Right hindlimb (tissue), 1 donor: ENCODE measurements at places on chromosomes 12 and 14.

- DNase-seq = no peak
These were observed 90.0 kb downstream of the RNF34 start for GRCh38 chr12:121489874-121490273.

- no peak for DNase-seq
These were observed 2.9 kb upstream of the MMP17 start for GRCh38 chr12:131825146-131825892.

DNA sequence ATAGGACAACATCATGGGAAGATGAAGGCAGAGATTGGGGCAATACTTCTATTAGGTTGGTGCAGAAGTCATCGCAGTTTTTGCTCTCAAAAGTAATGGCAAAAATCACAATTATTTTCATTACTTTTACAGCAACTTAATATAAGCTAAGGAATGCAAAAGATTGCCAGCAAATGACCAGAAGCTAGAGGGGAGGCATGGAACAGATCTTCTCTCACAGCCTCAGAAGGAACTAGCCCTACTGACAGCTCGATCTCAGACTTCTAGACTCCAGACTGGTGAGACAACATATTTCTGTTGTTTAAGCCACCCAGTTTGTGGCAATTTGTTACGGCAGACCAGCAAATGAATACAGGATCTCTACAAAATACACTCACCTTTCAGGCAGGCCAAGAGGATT is 348.5 kb upstream of the TBX3 start:
- no peak for DNase-seq

DNA sequence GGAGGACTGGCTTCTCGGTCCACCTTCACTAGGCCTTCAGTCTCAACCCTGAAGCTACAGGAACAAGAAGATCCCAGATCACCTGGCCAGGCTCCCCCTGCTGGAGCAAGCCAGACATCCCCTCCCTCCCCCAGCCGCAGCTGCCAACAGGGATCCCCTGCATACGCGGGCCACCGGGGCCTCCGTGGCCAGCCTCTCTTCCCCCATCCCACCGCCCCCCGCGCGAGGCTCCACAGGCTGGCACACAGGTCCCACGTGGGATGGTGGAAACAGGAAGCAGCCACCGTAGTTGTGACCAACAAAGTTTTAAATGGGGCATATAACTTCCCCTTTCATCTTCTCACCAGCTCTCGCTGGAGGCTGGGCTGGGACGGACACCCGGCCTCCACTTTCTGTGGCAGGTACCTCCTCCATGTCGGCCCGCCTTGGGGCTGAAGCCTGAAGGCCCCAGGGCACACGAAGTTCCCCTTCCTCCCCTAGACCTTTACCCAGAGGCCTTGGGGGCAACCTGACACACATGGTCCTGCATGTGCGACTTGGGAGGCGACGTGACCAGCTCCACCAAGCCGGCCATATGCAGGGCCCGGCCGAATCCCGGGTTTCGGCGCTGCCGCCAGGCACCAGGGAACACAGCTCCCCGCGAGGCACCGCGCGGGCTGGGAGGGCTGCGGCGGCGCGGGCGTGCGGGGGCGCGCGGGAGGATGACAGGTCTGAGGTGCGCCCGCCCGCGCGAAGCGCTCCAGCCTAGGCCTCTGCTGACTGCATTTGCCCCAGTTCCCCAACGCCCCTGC is 44.4 kb upstream of the PNMA1 start:
- peak; percentile 79 for DNase-seq

DNA sequence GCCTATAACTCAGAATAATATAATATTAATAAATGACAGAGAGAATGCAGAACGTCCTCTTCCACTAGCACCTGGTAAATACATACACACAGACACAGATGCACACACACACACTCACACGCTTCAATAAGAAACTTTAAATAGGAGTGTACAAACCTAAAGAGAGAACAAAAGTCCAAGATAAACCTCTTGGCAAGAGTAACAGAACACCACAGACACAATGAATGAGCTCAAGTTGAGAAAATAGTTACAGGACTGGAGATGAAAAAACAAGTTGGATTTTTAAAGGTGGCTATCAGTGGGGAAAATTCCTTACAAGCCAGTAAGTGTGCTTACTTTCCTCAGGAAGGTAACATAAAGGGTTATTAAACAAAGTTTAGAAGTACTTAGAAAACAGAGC is 35.2 kb downstream of the CRY1 start:
- no peak for DNase-seq

GRCh38 chr12:105841840-105842239 is 296.9 kb downstream of the NUAK1 start:
- no peak for DNase-seq

- no peak for DNase-seq
These were observed 24.9 kb downstream of the SNRNP35 start for GRCh38 chr12:123482876-123483275.

- DNase-seq = peak; percentile 49
These were observed 9.5 kb upstream of the IRF2BPL start for GRCh38 chr14:77037938-77038568.

DNA sequence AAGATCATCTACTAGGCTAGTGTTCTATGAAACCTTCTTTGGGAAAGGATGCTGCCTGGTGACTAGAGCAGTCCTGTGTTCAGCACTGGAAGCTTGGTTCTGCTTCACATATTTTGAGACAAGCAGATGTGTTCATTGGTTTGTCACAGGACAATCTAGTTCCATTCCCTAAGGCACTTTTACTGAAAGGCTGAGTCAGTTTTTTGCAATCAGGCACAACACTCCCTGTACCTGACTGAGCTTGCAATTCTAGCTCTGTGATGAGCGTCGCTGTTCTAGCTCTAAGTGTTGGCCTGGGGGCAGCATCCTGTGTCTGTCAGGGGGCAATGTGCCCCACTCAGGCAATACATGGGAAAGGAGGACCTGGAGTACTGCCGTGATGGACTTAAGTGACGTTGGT is 144.4 kb downstream of the CAND1 start:
- DNase-seq = no peak

DNA sequence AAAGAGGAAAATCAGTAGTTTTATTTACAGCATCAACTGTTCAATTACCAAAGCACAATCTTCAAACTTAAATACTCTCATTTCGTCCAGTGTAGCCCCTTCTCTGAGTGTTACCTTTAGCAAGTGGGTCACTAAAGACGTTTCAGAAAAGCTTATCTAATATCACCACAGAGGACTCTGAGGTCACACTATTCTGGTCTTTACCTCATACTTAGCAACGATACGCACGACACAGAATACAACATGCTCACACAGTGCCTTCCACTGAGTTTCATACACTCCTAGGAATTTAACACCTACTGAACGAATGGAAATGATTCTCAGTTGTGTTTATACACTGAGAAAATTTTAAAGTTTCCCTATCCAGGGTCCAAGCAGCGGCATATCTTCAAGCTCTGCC is 2.0 kb downstream of the SYT10 start:
- DNase-seq = no peak

DNA sequence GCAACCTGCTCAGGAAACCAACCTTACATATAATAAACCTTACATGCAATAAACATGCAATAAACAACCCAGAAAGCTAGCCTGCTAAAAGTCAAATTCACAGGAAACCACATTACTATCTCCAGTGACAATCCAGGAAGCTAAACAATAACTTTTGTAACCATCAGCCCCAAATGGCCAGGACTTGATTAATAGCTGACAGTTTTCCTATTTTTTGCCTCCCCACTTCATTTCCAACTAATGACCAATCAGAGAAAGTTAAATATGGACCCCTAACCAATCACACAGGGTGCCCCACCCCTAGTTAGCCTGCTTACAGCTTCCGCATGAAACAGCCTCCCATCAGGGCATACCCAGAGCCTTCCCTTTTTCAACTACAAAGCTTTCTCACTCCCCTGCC is 152.2 kb upstream of the LMNTD1 start:
- no peak for DNase-seq

GRCh38 chr14:78282437-78282836 is 112.3 kb downstream of the NRXN3 start:
- DNase-seq = no peak

- DNase-seq = no peak
These were observed 1.4 kb downstream of the ETNK1 start for GRCh38 chr12:22626406-22626805.

DNA sequence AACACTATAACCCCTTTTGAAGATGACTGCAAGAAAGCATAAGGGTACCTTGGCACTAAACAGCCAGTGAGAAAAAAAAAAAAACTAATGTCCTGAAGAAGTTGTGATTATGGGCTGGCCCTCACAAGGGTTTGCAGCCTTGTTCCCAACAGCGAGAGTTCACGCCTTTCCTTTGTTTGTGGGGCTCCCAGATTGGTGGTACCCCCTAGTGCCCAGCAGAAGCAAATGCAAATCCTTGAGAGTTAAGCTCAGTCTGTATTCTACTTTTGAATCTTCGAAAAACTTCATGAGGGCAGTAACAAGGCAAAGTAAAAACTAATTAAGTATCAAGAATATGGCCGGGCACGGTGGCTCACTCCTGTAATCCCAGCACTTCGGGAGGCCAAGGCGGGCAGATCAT is 238.9 kb upstream of the LMO3 start:
- no peak for DNase-seq
